ENCODE measurements at places on chromosomes 4 and X.
A peak's percentile ranks its signal among the peaks of the same experiment; 100 is the strongest.

DNA sequence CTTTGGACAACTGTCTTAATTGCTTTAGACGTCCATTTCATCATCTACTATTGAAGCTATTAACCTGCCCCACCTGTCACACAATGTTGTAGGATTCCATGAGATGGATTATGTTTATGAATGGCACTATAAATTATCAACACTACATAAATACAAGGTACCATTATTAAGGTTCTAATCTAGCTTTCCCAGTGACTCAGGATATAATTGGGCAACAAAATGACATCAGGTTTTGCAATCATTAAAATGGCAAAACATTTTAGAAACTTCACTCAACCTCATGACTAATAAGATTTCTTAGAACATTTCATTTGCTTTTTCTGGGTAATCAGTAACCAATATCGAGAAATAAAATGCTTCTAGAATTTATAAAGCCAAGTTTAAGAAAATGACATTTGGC, 9.2 kb downstream of the HOPX start:
- no peak for DNase-seq

DNA sequence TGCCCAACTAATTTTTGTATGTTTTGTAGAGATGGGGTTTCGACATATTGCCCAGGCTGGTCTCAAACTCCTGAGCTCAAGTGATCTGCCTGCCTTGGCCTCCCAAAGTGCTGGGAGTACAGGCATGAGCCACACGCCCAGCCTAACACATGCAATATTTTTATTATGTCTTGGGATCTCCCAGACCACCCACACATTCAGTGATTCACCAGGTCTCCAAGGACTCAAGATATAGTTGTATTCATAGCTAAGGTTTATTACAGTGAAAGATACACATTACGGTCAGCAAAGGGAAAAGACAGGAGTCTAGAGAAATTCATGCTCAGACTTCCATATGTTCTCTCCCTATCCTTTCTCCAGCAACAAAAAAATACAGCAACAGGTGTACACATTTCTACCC, 25.5 kb upstream of the FAM120C start:
- no peak for DNase-seq

DNA sequence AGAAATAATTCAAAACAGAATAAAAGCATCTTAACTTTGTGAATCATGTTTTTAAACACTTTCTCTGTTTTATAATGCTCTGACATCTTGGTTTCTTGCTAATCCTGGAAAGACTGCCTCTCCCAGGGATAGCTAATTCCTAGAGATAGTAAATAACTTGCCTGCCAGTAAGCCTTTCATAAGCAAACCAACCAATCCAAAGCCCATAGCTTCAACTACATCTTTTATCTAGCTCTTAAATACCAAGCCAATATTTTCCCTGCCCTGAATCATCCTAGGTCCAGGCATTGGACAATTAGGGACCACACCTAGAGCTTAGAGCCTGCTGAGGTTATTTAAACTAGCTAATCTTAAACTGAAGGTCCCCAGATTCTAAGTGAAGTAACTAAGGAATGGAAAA, 223.7 kb upstream of the DIPK2B start:
- no peak for DNase-seq

DNA sequence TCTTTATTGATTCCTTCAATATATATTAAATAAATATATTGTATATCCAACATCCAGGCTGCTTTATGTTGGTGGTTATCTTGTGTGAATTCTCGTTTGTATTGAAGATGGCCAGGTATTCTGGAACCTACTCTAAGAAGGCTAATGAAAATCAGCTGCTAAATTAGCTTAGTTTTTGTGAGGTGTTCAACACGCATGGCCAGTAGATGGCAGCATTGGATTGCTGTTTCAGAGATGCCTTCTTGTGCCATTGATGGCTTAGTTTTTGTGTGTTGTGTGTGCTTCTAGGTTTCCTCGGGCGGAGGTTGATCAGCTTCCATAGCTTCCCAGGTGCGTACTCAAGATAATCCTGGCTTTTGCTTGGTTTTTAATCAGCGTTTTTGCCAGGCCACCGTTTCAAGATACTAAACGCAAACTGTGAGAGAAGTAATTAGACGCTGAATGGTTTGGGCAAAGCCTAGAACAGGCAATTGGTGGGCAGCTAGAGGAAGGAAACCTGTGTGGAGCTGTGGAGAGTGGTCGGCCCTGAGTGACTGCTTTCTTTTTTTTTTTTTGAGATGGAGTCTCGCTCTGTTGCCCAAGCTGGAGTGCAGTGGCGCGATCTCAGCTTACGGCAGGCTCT, 15.1 kb downstream of the NOCT start:
- DNase-seq: peak; percentile 76

- DNase-seq: peak; percentile 27
These were observed 36.1 kb upstream of the OTUD4 start for GRCh38 chr4:145216535-145216934.

DNA sequence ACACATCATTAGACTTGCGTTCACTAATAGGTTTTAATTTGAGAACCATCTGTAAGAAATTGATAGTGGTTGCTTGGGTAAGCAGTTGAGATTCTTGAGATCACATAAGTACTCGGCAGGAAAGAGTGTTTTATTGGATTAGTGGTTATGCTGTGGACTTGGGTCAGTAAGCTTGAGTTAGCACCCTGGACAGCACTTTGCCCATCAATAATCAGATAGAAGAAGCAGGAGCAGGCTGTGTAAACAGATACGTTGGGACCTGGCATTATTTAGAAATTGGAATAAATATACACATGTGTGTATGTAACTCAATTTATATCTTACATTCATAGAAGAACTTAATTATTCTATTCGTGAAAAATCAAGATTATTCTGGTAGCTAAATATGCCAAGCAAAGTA, 357.5 kb upstream of the SMIM31 start:
- no peak for DNase-seq

DNA sequence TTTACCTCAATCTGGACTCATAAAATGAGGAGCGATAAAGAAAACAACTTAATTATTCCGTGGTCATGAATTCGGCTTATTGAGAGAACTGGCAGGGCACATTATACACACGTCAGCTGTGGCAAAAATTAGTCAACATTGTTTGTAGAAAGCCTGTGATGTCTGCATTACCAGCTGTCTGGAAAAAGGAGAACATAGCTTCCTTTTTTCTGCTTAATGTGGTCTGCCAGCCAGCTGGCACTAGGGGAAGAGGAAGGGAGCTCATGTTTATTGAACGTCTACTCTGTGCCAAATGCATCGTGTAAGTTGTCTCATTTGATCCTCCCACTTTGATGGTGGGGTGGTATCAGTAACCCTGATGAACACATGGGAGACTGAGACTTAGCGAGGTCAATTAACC, 367.6 kb downstream of the ARHGAP24 start:
- DNase-seq: no peak

- DNase-seq: peak; percentile 94
These were observed 10.0 kb upstream of the SPRY1 start for GRCh38 chr4:123386609-123387008.

DNA sequence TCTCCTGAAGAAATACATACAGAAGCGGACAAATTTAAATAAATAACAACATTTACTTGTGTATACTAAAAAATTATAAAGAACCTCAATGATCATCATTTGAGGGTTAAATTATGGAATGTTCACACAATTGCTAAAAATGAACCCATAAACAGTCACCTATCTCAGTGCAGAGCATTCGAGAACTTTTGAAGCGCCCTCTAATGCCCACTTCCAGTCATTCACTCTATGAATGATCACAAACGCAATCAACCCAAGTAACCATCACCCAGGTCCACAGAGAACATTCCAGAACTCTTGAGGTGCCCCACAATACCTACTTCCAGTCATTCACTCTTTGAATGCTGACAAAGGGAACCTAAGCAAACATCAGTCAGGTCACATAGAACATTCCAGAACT, 103.5 kb upstream of the PLAC1 start:
- no peak for DNase-seq

GRCh38 chrX:69503782-69504625, at the start of gene NALF2:
Gene NALF2 (plus strand): TSS chrX:69504326. CDS start chrX:69505283, 957 bp downstream.
- peak; percentile 55 for DNase-seq

DNA sequence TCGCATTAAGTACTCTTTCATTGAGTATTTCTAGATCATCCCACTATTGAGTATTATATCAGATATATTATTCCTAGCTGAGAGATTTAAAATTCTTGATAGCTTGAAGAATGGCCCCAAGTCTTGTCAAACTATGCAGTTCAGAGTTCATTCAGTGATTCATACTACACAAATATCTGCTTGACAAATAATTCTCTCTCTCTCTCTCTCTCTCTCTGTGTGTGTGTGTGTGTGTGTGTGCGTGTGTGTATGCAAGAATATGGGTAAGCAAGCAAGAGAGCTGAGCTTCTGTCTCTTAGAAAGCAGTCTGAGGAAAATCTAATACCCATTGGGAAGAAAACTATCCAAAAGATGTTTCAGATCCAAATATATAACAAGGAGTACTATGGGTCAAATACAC, 142.0 kb downstream of the SLC10A7 start:
- no peak for DNase-seq

- no peak for DNase-seq
These were observed 54.7 kb downstream of the RBPJ start for GRCh38 chr4:26375551-26375950.

DNA sequence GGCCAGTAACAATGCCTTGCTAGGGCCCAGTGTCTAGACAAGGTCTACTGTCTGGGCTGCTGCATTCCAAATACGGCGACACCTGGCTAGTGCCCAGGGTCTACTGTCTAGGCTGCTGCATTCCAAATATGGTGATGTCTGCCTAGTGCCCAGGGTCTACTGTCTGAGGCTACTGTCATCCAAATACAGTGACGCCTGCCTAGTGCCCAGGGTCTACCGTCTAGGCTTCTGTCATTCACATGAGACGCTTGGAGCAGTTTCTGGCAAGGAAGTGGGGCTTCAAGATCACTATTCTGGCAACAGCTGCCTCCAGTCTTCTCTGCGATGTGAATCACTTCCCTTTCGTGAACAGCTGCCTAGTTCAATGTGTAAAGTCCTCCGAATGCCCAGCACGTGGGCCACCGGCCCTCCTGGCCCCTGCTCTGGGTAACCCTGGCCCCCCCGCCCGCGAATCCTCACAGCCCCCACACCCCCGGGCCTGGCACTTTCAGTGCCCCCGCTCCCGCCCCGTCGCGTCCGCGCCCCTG, 12.7 kb downstream of the ACOX3 start:
- DNase-seq: peak; percentile 62

GRCh38 chrX:103066606-103067005, 2.6 kb upstream of the BEX1 start:
- DNase-seq: no peak

DNA sequence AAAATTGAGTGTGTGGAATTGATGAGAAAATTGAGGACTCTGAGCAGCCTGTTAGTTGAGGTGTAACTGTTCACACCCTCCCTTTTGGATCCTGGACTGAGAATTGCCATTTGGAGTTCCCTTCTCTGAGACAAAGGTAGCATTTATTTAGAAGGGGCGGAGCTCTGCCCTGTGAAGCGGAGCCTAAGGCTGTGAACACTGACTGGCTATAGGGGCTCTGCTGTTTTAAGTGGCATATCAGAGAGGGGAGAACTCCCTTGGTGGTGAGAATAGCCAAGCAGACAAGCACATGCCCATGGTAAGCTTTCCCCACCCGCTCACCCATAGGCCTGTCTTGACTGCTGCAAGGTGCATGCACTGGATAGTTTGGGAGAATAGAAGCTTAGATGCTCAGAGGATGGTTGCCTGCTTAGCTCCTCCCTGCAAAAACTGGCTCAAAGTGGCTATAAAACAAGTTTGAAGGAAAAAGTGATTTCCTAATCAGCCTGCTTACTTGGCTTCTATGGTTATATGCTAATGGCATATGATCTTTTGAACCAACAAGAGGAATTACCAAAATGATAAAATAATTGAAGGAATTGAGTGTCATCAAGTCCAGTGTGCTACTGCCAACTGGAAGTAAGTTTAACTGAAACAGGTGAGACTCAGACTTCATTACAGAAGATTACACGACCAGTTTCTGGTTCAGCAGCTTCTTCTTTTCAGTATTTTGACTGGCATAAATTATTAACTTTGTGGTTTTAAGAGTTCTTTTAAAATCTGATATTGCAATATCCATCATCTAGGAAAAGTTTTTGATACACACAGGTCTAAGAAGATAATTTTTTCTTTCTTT, 108.4 kb downstream of the AFF1 start:
- no peak for DNase-seq

GRCh38 chr4:92969650-92970379, 666.0 kb downstream of the GRID2 start:
- DNase-seq: no peak

GRCh38 chrX:75158054-75158453, 2.0 kb upstream of the ABCB7 start:
- DNase-seq: no peak

All from LNCaP clone FGC (cell line).